ENCODE measurements at places on chromosomes 4 and X. TPM values are rescaled to one million over a fixed set of nuclear protein-coding genes. Genes with fewer than 3 reads are reported as not detected.
A peak's percentile ranks its signal among the peaks of the same experiment; 100 is the strongest.

VEGFC gene
- total RNA-seq = 0.46 TPM

PDCL2 gene
- total RNA-seq = not detected

HERC6 gene
- total RNA-seq = 8.2 TPM

KCNE5 gene
- total RNA-seq = 3.7 TPM

FGFBP2 gene
- total RNA-seq = not detected

NOA1 gene
- total RNA-seq = 22.2 TPM

USP26 gene
- not detected for total RNA-seq

CFP gene
- total RNA-seq = 2.8 TPM

PAGE2 gene
- not detected for total RNA-seq

SLC26A1 gene
- total RNA-seq = 0.13 TPM

PCDH11X gene
- total RNA-seq = 29.4 TPM

DNA sequence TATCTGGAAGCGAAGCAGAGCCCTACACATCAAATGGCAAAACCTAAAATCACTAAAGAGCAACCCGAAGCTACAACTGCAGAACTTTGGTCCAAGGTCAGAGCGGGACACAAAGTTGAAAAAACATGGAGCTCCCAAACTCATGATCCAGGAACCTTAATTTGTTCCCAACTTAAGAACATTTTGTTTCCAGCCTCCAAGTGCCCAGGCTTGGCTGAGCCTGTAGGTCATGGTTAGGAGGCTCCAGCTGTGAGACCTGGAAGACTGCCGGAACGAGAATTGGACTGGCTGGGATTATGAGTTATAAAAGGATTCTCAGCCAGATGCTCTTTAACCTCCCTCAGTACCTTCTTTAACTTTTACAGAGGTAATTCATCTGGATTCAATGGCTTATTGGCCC is 349.1 kb upstream of the DDX53 start:
- no peak overlapping the region for H3K4me3 ChIP-seq
- H3K27ac ChIP-seq = no peak overlapping the region
- no peaks in the 10 kb centered on the region for H3K27me3 ChIP-seq
- no peaks in the 10 kb centered on the region for H3K36me3 ChIP-seq
- no peaks in the 10 kb centered on the region for H3K4me1 ChIP-seq

DNA sequence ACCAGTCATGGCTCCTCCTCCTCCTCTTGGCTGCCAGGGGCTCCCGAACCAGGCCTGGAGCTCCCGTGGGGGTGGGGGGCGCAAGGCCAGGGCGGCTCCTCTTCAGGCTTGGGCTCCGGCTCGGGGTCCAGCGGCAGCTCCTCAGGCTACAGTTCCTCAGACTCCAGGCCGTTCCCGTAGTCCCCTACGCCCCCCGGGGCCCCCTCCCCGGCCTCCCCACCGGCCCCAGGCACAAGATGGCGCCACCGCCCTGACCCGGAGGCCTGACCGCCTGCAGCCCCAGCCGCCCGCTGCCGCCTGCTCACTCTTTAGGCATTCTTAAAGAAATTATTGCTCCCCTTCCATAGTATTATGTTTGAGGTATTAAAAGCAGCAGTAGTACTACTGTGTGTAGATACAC is 54.5 kb downstream of the TAF1 start:
- peaks cover 30% of the 10 kb centered on the region for H3K36me3 ChIP-seq
- H3K4me1 ChIP-seq = no peaks in the 10 kb centered on the region
- no peak overlapping the region for H3K27ac ChIP-seq
- peak; percentile 31 for DNase-seq

DNA sequence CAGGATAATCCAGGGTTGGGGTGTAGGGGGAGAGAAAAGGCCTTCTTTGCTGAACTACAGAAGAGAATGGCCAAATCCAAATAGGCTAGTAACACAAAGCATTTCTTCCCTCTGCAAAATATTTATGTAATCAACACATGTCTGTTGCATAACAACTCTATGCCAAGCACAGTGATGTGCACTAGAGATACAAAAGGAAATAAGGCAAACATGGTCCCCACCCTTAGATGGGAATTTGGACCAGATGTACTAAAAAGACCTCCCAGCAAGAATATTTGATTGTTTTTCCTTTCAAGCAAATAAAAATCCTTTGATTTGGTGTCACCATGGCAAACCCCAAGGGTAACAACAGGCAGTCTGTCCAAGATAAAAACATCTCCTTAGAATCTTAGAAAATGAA is 177.6 kb upstream of the FGF13 start:
- H3K4me1 ChIP-seq = no peaks in the 10 kb centered on the region
- H3K27ac ChIP-seq = no peak overlapping the region
- H3K36me3 ChIP-seq = no peaks in the 10 kb centered on the region

- no peak for DNase-seq
- H3K36me3 ChIP-seq = no peaks in the 10 kb centered on the region
- no peaks in the 10 kb centered on the region for H3K27me3 ChIP-seq
- H3K4me1 ChIP-seq = no peaks in the 10 kb centered on the region
- no peak overlapping the region for H3K27ac ChIP-seq
These were observed 111.7 kb downstream of the RNF150 start for GRCh38 chr4:141021397-141022110.

DNA sequence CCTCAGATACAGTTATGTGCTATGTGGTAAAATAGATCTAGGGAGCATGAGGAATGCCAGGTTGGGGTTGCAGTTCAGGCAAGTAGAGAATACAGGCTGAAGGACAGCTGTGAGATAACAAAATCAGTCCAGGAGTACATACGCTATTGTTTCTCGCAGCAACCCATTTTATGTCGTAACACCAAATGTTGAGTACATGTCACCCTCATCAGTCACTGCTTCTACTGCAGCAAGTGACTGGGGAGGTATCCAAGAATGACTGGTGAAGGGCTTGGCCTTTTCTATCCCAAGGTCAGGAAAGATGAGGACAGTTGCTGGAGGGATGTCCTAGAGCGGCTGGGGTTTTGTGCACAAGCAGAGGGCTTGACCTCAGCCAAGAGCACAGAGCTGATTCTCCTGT is 172.1 kb downstream of the CBR4 start:
- peaks cover 3% of the 10 kb centered on the region for H3K36me3 ChIP-seq
- DNase-seq = no peak
- no peaks in the 10 kb centered on the region for H3K27me3 ChIP-seq
- H3K4me3 ChIP-seq = no peak overlapping the region
- peaks cover 4% of the 10 kb centered on the region for H3K4me1 ChIP-seq

GRCh38 chr4:75087865-75088264 is 154.9 kb downstream of the PARM1 start:
- H3K36me3 ChIP-seq = no peaks in the 10 kb centered on the region
- H3K4me1 ChIP-seq = no peaks in the 10 kb centered on the region
- no peak overlapping the region for H3K4me3 ChIP-seq
- DNase-seq = no peak
- H3K27ac ChIP-seq = no peak overlapping the region

DNA sequence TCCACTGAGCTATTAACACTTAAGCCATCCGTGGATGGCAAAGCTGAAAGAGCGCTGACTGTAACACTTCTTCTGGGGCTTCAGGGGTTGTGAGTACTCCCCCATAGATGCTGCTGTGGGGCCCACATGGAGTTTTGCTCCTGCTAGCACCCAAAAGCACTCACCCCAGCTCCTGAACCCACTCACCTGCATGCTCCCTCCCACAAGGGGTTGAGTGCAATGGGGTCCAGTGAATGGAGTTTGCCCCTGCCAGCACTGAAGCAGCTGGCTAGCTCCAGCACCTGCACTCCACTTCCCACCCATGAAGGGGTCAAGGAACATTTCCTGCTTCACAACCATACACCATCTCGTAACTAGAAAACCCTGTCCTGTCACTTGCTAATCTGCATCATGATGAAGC is 78.9 kb downstream of the IL21 start:
- H3K4me3 ChIP-seq = no peak overlapping the region
- H3K36me3 ChIP-seq = no peaks in the 10 kb centered on the region
- no peak overlapping the region for H3K27ac ChIP-seq
- DNase-seq = no peak

GRCh38 chrX:11205796-11206195 is 87.4 kb upstream of the AMELX start:
- H3K4me3 ChIP-seq = no peak overlapping the region
- H3K36me3 ChIP-seq = peaks cover 2% of the 10 kb centered on the region
- H3K27ac ChIP-seq = no peak overlapping the region
- H3K4me1 ChIP-seq = no peaks in the 10 kb centered on the region

DNA sequence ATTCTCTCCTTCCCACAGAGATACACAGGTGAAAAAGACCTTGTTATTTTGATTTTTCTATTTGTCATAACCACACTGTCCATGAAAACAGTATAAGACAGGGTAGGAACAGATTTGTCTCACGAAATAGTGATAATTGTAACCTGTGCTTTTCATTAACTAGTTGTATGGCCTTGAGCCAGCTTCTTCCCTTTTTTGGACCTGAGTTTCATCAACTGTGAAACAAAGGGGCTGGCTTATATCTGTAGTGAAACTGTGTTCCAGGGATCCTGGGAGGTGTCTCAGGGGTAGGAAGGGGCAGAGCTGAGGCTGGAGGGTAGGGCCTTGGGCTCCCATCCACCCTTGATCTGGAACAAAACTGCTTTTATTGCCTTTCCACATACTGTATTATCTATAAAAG is 50.9 kb downstream of the MED28 start:
- no peaks in the 10 kb centered on the region for H3K4me1 ChIP-seq
- H3K27me3 ChIP-seq = no peaks in the 10 kb centered on the region
- no peaks in the 10 kb centered on the region for H3K36me3 ChIP-seq
- no peak overlapping the region for H3K27ac ChIP-seq
- no peak overlapping the region for H3K4me3 ChIP-seq

DNA sequence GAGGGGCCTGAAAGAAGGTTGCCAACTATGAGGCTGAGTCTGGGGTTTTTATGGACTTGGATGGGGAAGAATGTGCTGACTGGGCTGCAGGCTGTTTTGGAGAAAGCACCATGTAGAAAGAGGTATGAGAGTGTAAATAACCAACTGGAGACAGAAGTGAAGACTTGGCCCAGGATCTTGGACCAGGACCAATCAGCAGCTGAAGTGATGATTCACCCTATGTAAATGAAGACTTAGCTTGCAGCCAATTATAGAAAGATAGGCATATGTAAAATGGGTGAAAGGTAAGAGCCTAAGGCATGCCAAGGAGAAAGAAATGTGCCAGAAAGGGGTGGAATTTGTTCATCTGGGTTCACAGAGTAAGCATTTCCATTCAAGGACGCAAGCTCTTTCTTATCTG is 856.7 kb upstream of the PRKX start:
- DNase-seq = no peak
- H3K27me3 ChIP-seq = no peaks in the 10 kb centered on the region
- H3K4me1 ChIP-seq = no peaks in the 10 kb centered on the region
- H3K27ac ChIP-seq = no peak overlapping the region

DNA sequence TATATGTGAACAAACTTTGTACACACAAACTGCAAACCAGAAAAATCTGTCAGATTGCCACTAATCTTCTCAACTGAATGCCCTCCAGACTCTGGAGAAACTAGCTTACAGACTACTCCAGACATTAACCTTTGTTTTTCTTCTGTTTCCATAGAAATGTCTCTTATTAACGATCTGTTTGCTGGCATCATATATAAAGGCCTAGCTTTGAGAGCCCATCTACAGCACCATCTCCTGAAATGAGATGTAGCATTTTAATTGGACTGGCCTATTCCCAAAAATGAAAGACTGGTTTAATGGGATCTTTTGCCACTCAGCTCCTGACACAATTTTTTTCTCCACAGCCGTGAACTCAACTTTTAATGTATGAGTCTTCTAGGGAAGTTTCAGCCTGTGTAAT is 266.0 kb upstream of the IL1RAPL1 start:
- H3K4me1 ChIP-seq = peaks cover 3% of the 10 kb centered on the region
- peaks cover 12% of the 10 kb centered on the region for H3K27me3 ChIP-seq
- no peak overlapping the region for H3K27ac ChIP-seq
- DNase-seq = no peak
- no peaks in the 10 kb centered on the region for H3K36me3 ChIP-seq
- H3K4me3 ChIP-seq = no peak overlapping the region

DNA sequence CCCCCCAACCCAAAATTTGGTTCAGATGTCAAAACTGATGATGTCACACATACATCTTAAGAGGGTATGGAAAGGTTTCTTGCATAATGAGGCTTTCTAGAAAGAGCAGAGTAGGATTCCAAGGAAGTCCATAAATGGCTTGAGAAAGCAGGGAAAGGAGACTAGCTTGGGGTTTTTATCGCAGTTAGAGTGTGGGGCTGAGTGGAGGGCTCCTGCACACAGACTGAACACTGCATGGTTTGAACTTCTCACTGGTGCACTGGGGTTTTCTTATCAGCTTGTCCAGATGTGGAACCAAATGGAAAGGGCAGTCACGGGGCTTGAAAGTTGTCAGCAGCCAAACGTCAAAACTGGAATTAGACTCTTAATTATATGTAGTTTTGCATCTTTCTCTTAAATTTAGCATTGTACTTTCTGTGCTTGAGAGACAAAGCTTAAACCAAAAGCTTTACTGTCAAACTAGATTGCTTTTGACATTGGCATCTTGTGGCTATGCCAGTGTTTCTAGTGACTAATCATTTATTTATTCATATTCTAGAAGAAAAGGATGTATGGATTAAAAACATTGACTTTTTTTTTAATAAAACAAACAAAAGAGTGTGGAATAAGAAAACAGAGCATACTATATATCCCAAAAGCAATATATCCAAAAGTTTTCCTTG is 78.3 kb upstream of the STIM2 start:
- H3K27ac ChIP-seq = no peak overlapping the region
- no peaks in the 10 kb centered on the region for H3K4me1 ChIP-seq
- no peaks in the 10 kb centered on the region for H3K36me3 ChIP-seq
- H3K4me3 ChIP-seq = no peak overlapping the region
- no peak for DNase-seq

DNA sequence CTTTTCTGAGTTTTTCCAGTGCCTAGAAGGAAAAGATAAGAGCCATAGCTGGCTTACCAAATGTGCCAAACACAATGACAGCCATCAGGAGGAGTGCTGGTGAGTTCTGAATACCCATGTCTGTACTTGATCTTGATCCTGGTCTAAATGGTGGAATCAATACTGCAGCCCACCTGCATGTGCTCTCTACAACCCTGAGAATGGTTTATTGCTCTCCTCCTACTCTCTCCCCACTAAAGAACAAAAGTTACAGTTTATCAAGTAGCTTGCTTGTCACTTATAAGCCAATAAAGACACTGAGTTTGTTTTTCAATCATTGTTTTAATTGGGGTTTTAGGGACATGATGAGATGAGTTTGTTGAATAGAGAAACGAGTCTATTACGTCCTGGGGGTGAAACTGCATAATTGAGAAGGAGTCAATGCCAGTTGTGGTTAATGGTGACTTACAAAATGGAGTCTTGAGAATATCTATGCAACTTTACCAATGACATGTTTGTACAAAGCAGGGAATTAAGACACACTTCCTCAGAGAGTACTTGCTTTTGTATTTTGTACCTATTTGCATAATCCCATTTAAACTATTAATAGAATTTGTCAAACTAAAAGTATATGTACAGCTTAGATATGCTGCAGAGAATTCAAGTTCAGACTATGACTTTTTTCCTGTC is 20.8 kb upstream of the CXCL3 start:
- no peaks in the 10 kb centered on the region for H3K4me1 ChIP-seq
- no peak overlapping the region for H3K4me3 ChIP-seq
- no peaks in the 10 kb centered on the region for H3K27me3 ChIP-seq
- H3K36me3 ChIP-seq = no peaks in the 10 kb centered on the region

DNA sequence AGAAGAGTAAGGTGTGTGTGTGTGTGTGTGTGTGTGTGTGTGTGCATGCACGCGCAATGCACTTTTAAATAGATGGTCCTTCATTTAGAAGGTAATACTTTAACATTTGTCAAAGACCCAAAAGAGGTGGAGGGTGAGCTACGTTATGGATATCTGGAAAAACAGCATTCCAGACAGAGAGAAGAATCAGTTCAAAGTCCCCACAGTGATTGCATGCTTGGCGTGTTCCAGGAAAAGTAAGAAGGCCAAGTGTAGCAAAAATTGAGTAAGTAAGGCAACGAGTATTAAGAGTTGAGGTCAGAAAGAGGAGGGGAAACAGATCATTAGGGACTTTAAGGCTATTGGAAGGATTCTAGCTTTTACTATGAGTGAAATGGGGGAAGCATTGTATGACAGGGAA is 21.9 kb upstream of the GABRE start:
- no peak for DNase-seq
- H3K4me3 ChIP-seq = no peak overlapping the region

Data from H9 (cell line).